Smooth muscle cell of the brain vasculature (primary cell): ENCODE measurements at places on chromosomes 7 and 10.

- no peak for DNase-seq
Observed at GRCh38 chr10:116809483-116810119, 39.7 kb upstream of the ENO4 start.

- DNase-seq = no peak
Observed at GRCh38 chr7:55436457-55436856, 71.3 kb downstream of the LANCL2 start.

- DNase-seq = peak; percentile 77
Observed at GRCh38 chr7:17234398-17235031, 63.9 kb upstream of the AHR start.

- DNase-seq = no peak
Observed at GRCh38 chr7:87784424-87784823, 91.7 kb downstream of the SLC25A40 start.
